Ecto neural progenitor cell (in vitro differentiated cells): ENCODE measurements at places on chromosomes 2 and 18.

- no peak for DNase-seq
Observed at GRCh38 chr2:223822818-223823217, 14.6 kb downstream of the AP1S3 start.

GRCh38 chr18:74963820-74964446 is 245.0 kb downstream of the PTGR3 start:
- DNase-seq: no peak

DNA sequence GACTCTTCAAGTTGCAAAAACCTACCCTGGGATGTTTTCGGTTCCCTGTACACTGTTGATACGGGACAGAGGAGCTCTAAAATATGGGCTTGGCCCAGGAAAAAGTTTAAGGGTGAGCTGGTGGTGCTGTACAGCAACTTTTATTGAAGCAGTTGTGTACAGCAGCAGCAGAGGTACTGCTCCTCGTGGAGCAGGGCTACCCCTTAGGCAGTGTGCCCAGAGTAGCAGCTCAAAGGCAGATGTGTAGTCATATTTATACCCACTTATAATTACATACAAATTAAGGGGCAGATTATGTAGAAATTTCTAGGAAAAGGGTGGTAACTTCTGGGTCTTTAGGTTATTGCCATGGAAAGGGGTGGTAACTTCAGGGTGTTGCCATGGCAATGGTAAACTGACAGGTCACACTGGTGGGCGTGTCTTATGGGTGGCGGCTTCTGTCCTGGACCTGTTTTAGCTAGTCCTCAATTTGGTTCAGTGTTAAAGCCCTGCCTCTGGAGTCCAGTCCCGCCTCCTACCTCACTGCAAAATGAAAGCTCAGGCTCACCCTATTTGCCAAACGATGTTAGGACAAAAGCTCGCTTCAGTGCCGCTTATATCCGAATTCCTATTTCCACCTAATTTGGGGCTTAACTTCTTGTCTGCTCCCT is 203.2 kb downstream of the ETAA1 start:
- peak; percentile 47 for DNase-seq

- DNase-seq: no peak
Observed at GRCh38 chr2:14418115-14418514, 214.4 kb upstream of the LRATD1 start.

- no peak for DNase-seq
Observed at GRCh38 chr18:48838166-48838775, 112.5 kb downstream of the SMAD7 start.

- DNase-seq: no peak
Observed at GRCh38 chr2:234678711-234679110, 181.8 kb upstream of the ARL4C start.

GRCh38 chr2:150475479-150476250 is 11.8 kb downstream of the RND3 start:
- DNase-seq: no peak

GRCh38 chr18:53241161-53241560 is 901.2 kb downstream of the DCC start:
- DNase-seq: no peak

- no peak for DNase-seq
Observed at GRCh38 chr2:23525137-23525765, 140.3 kb downstream of the KLHL29 start.

GRCh38 chr2:43437363-43437762 is 158.5 kb downstream of the THADA start:
- DNase-seq: no peak

- DNase-seq: no peak
Observed at GRCh38 chr2:148184976-148185375, 164.1 kb downstream of the MBD5 start.

GRCh38 chr2:43737855-43738254 is 36.0 kb upstream of the DYNC2LI1 start:
- DNase-seq: no peak

DNA sequence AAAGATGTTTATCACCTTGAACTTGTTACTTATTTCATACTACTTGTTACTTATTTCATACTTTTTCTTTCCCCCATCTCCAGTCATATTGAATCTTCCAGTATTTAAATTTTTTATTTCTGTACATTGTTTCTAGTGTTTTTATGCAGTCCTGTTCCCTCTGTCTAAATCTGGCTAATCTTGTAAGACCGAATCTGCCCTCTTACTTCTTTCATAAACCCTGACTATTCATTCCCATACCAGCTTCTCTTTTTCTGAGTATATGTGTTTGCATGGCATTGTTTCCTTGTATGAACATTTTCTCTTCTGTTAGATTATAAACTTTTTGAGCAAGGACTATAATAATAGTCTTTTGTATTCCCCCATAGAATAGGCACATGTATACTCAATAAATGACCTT is 131.7 kb downstream of the TAF4B start:
- no peak for DNase-seq

GRCh38 chr2:65430603-65431420 is 1.6 kb downstream of the SPRED2 start:
- DNase-seq: peak; percentile 72

DNA sequence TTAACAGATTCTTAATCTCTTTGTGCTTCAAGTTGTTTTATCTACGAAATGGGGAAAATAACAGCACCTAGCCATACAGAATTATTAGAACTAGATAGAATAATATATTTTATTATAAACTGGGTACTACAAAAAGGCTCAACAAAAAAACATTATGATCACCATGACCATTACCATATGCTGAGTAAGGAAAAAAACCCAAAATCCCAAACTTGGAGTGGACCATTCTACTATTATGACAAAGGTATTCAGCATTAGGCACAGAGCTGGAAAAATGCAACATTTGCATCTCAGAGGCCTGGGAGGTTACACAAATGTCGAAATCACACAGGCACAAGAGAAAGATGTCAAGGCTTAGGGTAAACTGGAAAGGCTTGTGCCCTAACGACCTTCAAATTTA is 162.8 kb downstream of the SRBD1 start:
- DNase-seq: no peak

GRCh38 chr2:188199716-188200128 is 92.0 kb upstream of the GULP1 start:
- DNase-seq: no peak

GRCh38 chr18:72160510-72161445 is 383.4 kb downstream of the CBLN2 start:
- no peak for DNase-seq

GRCh38 chr18:55356815-55357214 is 231.2 kb downstream of the TCF4 start:
- no peak for DNase-seq

DNA sequence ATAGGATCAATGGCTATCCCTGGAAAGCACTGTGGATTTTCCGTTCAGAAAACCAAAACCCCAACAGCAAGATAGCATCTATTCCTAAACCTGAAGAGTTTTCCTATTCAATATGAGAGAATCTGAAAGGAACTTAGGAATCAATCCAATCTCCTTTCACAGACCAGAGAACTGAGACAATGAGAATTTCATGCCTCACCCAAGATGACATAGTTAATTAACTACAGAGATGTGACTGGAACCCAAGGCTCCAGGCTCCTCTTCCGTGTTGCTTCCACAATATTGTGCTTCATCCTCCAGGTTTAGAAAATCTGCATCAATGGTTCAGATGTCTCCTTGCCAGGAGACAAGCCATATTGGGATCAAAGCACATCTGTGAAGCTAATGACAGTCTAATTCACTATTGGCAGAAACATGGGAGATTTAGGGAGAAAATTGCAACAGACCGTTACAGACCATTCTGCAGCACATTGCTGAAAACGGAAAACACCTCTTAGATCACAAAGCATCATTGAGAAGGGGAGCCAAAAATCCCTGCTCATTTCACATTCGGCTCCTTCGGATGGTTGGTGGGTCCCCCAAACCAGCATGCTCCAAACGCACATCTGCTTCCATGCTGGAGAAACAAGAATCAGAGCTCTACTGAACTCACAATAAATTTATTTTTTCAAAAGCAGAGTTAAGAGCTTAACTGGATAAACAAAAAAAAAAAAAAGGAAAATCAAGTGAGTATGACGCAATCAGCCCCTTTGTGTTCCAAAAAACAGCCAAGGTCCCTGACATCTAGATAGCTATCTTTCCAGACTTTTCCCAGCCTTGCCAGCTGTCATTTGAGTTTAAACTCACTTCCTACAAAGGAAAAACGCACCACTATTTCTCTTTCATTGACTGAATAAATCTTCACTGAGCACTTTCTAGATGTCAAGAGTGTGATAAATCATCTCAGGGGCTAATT is 290.3 kb downstream of the C1D start:
- no peak for DNase-seq

DNA sequence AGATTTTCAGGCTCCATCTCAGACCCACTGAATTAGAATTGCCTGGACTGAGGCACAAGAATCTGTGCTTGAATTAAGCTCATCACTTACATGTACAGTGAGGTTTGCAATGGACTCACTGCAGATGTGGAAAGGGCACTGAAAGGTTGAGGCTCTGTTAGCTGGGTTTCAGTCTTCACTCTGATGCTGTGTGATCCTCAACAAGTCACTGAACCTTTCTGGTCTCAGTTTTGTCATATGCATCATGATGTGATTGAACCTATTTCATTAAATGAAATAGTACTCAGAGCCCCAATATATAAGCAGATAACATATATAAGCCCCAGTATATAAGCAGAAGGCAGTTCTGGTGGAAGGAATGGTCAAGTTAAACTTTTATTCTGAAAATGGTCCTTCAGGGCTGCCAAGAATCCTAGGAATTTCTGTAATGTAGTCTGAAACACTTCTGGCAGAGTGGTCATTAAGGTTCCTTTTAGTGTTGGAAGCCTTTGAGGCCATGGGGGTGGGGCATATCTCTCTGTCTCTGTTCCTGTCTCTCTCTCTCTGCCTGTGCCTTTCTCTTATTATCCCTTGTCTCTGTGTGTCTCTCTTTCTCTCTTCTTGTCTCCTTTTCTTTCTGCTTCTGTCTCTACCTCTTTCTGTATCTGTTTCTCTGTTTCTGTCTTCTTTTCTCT is 110.4 kb downstream of the ADCYAP1 start:
- DNase-seq: no peak

DNA sequence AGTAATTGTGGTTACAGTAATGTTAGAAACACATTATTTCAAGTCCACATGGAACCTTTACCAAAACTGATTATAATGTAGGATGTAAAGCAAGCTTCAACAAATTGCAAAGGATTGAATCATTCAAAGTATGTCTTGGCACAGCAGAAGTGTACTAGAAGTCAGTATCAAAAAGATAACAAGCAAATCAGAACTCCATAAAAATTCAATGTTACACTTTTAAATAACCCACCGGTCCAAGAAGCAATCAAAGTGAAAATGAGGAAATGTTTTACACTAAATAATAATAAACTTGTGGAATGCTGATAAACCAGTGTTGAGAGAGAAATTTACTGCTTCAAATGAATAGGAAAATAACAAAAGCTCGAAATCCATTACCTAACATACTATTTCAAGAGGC is 47.7 kb downstream of the TTC21B start:
- DNase-seq: no peak

- no peak for DNase-seq
Observed at GRCh38 chr2:174051741-174052583, 86.8 kb upstream of the SP3 start.

DNA sequence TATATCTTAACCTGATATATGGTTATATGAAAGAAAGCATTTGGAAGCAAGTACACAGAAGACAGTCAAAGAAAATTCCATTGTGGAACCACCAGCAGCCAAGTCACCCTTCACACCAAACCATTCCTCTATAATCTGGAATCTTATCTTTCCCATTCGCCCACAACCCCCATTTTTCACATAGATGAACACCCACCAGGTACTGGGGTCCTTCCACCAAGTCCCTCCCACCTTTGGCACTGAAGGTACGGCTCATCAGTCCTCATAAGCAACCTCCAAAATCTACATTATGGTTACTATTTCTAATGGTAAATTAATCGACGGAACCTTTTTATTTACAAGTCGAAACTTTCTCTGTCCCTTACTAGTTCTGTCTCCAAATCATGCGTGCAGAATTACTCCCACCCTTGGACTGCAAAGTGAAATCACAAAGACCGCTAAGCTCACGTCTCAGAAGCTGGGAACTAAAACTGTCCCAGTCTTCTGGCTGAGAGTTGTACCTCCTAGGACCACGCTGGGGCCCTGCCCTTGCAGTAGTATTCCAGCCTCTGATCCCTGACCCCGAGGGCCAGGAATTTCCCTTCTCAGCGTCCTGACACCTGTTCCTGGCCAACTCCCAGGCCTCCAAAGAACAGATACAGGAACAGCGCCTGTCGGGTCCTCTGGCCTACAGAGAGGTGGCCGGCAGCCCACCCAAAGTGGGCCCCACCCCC is 702 bp downstream of the OLA1 start:
- DNase-seq: no peak

- DNase-seq: no peak
Observed at GRCh38 chr18:26657631-26658581, 109.6 kb upstream of the KCTD1 start.

DNA sequence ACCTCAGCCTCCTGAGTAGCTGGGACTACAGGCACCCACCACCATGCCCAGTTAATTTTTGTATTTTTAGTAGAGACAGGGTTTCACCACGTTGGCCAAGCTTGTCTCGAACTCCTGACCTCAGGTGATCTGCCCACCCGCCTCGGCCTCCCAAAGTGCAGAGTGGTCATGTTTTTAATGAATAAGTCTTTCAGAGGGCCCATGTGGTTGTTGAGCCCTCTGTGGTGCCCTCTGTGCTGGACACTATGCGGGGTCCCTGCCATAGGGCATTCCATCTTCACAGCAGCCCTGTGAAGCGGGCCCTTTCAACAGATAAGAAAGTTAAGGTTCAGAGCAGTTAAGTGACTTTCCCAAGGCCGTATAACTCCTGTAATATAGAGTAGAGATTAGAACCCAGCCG is 25.9 kb downstream of the MYO7B start:
- no peak for DNase-seq

DNA sequence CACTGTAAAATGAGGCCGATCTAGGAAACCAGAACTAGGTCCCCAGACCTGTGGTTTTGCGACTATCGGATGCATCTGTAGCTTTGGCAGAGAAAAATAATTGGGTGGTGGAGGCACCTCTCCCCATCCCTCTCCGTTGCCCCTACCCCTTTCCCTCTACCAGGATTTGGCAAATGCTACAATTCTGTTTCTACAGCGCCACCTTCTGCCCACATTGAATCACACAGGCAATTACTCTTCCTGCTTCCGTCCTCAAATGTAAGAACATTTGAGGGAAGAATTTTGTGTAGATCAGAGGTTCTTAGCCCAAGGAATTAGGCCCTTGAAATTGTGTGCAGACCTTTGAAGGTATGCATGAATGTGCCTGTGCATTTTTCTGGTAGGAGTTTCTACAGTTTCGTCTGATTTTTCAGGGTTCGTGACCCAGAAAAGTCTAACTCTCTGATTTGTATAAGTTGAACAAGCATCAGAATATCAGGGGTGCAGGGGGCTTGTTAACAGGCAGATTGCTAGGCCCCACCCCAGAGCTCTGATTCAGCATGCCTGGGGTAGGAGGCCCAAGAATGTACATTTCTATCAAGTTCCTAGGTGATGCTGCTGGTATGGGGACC is 11.2 kb downstream of the ATP6V1B1 start:
- peak; percentile 73 for DNase-seq

DNA sequence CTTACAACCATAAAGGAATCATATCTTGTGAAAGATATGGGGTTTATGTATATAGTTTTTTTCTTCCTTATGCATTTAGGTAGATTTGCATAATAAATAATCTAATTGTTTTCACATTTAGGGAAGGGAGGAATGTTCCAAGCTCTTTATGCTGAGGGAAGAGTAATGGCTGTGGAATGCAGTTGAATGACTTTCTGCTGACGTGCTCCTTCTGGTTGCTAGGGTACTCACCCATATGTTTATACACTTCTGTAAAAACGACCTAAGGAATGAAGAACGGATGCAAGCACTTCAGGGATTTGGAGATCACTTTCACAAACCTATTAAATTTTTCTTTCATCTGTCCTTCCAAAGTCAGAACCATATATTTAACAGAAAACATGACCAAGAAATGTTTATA is 29.2 kb upstream of the PPP4R1 start:
- no peak for DNase-seq
